CD8-positive, alpha-beta memory T cell (primary cell): ENCODE measurements at places on chromosomes 6 and 20.
A peak's percentile ranks its signal among the peaks of the same experiment; 100 is the strongest.

DNA sequence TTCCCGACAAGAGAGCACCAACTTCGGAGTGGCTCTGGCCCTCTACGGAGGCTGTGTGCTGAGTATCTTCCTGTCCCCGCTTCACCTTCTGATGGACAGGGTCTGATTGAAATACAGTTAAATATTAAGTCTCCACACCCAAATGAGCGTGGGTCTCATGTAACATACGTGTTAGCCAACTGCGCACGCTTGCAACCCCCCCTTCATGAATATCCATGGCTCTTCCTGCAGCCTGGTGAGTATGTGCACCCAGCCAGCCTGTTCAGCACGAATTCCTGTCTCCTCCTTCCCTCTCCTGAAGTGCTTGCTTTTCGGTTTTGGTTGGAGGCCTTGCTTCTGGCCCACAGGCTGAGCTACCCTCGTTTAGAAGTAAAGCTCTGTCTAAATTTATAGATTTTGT, 102.9 kb upstream of the FRMD1 start:
- DNase-seq: no peak

- no peak for DNase-seq
These were observed 46.8 kb upstream of the INSM1 start for GRCh38 chr20:20321134-20321533.

GRCh38 chr6:19734519-19734918, 102.7 kb upstream of the ID4 start:
- DNase-seq: no peak

DNA sequence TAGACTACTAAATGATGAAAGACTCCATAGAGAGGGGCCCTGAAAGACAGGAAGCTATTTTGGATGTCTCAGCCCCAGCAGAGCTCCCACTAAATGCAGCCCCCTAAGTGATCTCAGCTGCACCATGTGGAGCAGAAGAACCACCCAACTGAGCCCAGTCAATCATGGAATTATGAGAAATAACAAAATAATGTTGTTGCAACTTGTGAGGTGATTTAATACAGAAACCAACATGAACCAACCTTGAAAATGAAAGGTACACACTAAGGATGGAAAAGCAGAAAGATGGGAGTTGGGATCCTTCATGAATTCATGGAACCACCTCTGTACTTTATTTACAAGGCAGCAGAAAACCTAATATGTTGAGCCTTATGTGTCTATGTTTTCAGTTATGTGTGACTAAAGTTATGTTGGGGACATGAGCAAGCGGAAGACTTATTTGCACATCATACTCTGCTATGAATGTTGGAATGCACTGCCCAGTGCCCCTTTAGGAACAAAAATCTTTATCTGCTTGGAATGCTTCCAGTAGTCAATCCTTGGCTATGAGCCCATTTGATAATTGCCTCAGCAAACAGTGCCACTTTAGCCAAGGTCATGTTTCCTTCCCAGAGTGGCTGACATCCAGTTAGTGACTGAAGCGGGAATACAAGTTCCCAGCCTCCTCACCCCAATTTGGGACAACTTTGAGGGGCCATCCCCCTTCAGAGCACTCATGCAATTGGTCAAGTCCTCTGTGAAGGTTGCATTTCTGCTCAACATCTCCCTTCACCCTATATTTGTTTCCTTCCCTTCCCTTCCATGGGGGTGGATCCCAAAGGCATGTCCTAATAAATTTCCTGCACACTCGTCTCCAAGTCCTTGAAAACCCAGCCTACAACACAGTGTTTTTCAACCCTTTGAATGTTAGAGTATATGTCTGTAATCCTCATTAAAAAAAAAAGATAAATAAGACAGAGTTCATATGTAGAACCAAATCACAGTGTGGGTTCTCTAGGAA, 18.4 kb downstream of the TP53RK start:
- no peak for DNase-seq

GRCh38 chr6:25922301-25922700, 8.2 kb downstream of the SLC17A2 start:
- no peak for DNase-seq

DNA sequence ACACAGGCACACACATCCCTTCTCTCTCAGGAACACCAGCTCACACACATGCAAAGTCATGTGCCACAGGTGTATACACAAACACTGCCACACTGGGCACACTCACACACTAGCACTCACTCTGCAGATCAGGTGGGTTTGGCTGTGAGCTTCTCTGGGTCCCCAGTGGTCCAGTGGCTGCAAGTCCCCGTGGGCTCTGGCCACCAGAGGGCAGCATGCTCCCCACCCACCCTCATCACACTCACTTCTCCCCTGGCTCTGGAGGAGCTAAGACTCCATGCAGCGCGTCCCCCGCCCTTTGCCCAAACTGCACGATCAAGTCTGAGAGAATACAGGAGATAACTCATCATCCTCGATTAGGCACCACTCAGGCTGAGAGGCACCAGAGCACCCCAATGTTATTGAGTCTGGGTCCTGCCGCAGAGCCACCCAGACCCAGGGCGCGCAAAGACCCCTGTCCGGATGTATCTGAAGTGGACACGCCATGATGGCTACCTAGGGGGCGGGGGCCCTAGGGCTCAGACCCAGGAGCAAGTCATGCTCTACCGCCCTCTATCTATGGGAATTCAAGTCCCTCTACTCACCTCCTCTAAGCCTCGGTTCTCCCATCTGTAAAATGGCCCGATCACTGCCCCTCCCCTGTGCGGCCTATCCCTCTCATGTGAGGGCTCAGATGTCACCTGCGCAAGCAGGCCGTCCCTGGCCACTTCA, 90.5 kb downstream of the GRM4 start:
- peak; percentile 51 for DNase-seq

- DNase-seq: no peak
These were observed 542.0 kb downstream of the DHX35 start for GRCh38 chr20:39503902-39504709.

- DNase-seq: no peak
These were observed 66.6 kb downstream of the NHLRC1 start for GRCh38 chr6:18055714-18056382.
